Frontal cortex (tissue), 4 donors: ENCODE measurements at places on chromosomes 12 and 14.

DNA sequence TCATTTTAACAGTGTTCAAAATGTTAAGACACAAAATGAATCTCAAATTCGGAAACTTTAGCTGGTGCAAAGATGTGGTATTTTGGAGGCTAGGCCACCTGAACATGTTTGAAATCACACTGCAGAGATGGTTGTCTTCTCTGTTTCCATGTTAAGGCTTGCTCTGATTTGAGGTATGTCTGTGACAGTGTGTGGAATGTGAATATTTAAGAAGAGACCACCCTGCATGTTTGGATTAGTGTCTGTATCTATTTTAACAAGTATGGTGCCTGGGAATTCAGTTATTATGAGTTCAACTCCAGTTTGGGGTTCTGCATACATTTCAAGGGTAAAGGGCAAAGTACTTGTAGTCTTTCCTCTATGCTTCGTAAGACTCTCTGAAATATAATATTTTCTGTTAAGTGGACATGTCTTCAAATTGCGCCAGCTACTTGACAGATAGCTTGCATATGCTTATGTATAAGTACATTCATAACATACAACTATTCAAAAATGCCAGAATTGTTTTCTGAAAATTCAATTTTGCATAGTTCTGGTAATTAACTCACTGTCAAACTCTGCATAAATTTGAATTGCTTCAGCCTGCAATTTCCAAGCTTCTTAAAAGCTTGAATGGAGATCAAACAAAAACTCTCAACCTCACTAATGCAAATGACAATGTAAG lies 424.0 kb downstream of the ADAMTS20 start:
- no peak for DNase-seq

- no peak for DNase-seq
These were observed 105.9 kb downstream of the PRMT8 start for GRCh38 chr12:3596703-3597415.

GRCh38 chr12:77045183-77045582 lies 20.2 kb downstream of the E2F7 start:
- DNase-seq, result no peak

GRCh38 chr12:117994551-117995438 lies 21.7 kb upstream of the RFC5 start:
- no peak for DNase-seq

GRCh38 chr12:7344833-7345606 lies 41.1 kb downstream of the ACSM4 start:
- no peak for DNase-seq

- no peak for DNase-seq
These were observed 85.9 kb downstream of the PTGER2 start for GRCh38 chr14:52399921-52400595.

DNA sequence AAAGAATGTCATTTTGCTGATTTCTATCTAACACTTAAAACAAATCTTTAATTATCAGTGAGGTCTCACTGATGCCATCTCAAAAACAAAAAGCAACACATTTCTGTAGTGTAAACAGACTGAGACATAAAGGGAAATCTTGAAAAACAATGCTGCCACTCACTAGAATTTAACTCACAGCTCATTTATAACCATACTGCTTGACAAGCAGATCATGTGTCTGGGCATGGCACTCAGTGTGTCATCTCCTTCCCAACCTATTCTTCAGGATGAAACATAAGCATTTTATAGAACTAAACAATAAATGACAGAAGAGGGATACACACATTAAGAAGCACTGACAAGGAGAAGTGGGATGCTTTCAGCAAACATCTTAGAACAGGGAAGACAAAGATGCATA lies 22.4 kb downstream of the ATF7 start:
- DNase-seq, result no peak

DNA sequence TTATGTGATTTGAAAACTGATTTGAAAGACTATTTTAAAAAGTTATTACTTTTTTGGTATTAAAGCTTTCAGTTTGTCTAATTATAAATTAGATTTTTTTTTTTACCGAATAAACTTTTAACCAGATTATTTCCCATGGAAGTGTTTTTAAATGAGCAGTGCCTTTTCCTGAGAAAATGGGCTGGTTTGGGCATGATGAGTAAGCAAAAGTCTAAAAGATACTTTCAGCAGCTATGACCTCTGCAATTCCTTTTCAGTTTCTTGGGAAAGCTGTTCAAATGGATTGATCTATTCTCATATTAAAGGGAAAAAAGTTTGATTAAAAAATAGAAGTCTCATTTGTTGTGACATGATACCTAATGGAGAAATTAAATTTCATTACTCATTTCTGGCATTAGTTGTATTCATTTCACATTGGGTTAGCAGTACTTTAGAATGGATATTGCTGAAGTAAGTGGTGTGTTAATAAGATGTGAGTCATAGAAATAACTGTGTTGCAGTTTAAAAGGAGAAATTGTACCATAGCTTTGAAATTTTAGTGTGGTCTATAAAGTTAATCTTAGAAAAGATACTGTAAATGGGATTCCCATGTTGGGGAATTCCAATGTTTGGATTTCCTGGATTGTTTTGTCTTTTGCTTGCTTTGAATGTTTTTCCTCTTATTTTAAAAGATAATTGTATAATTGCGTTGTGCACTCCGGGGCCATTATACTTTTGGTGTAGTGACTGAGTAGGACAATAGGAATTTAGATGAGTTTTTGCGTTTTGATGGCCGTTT lies 21.0 kb downstream of the KTN1 start:
- no peak for DNase-seq

DNA sequence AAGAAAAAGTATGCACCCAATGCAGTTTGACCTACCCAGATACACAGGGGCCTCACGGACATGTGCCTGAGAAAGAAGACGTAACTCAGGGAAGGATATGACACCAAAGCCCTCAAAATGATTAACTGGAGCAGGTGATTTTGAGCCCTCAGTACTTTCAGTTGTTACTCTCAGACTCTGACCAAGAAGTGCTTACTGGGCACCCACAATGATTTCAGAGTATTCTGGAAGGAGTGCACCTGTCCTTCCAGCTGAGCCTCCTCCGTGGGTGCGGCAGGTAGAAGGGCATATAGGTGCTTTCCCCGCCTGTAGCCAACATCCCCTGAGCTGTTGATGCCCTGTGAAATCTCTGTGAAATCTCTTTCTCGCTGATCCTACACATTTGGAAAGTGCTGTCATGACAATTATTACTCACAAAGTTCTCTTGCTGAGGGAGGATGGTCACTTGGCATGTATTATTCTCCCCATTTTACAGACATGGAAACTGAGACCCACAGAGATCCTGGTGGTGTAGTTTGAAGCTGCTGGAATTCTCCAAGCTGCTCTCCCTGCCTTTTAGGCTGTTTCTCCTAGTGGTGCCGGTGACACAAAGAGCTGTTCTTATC lies 154.3 kb upstream of the CCND2 start:
- DNase-seq, result no peak

- DNase-seq, result no peak
These were observed 359.4 kb upstream of the FOXG1 start for GRCh38 chr14:28407031-28407825.

DNA sequence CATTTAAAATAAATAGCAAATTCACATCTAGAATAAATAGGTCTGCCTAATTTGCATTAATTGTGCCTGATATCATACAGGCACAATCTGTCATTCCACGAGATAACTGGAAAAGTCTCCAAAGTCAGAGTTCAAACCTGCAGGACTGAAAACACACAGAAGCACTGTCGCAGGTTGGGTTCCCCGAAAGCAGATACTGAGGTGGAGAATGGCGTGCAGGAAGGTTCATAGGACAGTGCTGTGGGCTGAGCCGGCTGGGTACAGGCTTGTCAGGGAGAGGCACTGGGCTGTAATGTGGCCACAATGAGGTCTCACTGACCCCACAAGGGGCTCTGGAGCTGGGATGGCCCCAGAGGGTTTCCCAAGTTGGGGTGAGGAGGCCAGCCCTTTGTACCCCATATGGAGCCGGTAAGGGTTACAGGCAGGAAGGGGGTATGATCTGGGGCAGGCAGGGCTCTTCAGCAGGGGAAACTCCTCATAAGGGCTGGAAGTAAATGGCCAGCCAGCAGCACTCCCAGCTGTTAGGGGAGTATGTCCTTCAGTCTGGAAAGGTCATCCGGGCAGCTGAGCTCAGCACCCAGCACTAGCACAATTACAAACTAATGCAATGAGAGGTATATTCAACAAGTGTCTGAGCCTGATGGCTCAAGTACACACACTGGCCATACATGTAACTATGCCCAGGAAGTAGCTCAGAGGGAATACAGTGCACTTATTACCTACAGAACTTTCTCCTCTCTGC lies 68.5 kb downstream of the NT5DC3 start:
- no peak for DNase-seq

- DNase-seq, result no peak
These were observed 92.7 kb downstream of the MED13L start for GRCh38 chr12:116184763-116185162.

- no peak for DNase-seq
These were observed 35.4 kb upstream of the EMP1 start for GRCh38 chr12:13161172-13161571.

DNA sequence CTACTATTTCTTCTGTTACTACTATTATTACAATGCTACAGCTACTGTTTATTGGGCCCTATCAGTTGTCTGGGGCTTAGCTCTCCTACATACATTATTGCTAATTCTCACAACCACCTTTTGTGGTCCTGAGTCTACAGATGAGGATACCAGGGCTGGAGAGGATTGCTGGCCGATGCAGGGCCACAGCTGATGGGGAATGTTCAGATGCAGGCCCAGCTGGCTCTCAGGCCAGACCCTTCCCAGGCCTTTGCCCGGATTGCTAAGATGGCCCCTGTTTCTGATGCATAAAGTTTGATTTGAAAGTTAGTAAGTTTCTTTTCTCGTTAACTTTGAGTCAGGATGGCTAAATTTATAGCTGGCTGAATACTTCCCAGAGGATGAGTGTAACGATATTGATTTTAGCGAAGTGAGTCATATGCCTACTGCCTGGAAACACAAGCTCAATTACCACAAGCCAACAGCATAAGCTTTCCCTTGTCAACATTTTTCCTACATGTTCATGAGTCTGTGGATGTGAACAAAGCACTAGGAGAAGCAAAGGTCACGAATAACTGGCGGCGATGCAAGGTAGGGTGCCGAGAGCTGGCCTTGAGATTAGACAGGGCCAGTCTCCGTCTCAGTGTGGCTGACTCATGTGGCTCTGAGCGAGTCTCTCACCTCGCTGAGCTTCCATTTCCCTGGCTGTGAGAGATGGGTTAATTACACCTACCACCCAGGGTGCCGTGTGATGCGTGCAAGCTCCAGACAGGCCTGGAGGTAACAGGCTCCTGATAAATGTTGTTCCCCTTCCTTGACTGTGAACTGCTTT lies 111.0 kb downstream of the BEGAIN start:
- no peak for DNase-seq

- DNase-seq, result no peak
These were observed 38.1 kb upstream of the NPAS3 start for GRCh38 chr14:32900547-32900946.

- no peak for DNase-seq
These were observed 21.6 kb downstream of the TGFB3 start for GRCh38 chr14:75960231-75960630.

DNA sequence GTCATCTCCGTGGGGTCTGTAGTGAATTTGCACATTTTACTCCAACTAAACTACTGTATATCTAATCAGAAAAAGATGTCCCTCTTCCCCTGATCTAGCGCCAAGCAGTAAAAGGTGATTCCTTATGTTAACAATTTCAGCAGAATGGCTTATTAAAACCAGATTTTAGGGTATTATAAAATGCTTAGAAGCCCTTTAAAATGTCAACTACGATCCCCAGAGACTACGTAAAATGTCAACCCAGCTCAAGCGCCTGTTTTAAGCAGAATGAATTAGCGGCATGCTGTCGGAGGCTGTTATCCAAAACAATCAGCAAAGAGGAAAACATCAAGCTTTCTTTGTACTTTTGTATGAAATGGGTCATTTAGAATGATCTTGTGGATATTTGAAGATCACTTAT lies 408.9 kb downstream of the SOX5 start:
- DNase-seq, result no peak

- DNase-seq, result no peak
These were observed 240.5 kb downstream of the ADGRD1 start for GRCh38 chr12:131194166-131194565.

- DNase-seq, result peak; percentile 44
These were observed 31.2 kb downstream of the TC2N start for GRCh38 chr14:91835920-91836843.

DNA sequence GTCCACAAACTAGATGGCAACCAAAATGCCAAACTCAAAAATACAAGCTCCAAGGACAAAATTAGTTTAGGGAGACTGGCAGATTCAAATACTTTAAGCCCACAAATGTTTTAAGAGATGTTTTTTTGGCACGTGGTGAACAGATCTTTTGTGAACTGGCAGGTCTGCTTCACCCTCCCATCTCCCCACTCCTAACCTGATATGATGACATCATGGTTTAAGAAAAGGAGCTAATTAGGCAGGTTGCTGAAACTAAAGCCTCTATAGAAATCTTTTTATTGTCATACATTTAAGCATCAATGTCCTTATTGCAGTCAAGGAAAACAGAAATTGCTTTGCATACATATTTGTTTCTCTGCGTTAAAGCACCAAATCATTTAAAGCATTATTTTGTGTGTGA lies 5.8 kb downstream of the LRIG3 start:
- DNase-seq, result no peak

- DNase-seq, result peak; percentile 11
These were observed 68.6 kb upstream of the USP15 start for GRCh38 chr12:62191491-62192179.

DNA sequence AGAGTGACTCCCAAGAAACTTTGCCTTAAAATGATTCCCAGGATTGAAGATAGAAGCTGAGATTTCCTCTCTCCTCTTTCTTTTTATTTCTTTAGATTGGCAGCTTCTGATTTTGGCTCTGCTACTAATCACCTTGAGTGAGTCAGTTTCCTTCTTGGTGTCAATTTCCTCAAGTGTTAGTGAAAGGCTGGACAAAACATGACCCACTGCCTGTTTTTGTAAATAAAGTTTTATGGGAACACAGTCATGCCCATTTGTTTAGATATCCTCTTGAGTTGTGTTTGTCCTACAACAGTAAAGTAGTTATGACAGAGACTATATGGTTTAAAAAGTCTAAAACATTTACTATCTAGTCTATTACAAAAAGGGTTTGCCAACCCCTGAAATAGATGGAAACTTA lies 227.2 kb upstream of the TBX3 start:
- DNase-seq, result no peak

DNA sequence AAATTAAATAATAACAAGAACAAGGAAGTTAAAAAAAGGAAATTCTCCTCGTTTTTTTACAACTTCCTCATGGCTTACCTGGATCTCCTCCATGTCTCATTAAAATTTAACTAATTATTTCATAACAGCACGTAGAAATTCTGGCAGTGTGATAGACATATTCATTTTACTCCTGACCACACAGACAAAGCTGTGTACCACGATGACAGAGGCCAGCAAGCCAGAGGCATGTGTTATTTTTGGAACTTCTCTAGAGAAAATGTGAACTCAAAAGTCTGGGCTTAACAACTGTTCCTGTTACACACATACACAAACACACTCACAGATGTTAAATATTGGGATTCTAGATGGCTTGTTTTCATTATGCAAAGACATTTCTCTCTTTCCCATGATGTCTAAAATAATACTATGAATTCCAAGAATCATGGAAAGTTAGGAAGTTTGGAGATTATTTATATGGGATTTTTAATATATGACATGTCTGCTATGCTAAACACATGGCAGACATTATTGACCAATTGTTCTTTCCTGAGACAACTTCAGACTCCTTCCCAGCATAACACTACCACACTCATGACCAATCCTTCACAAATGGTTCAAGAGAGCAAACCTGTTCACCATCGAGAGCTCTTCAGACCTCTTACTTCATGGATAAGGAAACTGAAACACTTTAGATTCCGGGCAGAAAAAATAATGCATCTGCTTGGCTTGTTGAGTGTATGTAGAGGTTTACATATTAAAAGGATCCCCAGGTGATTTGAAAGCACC lies 158.7 kb downstream of the DACT1 start:
- DNase-seq, result no peak

GRCh38 chr14:95164506-95164905 lies 7.2 kb upstream of the DICER1 start:
- no peak for DNase-seq
